Epithelial cell of prostate (primary cell): ENCODE measurements at places on chromosomes 13 and 19.
A peak's percentile ranks its signal among the peaks of the same experiment; 100 is the strongest.

GRCh38 chr13:41842036-41842620 is 118.8 kb downstream of the VWA8 start:
- no peak for DNase-seq

DNA sequence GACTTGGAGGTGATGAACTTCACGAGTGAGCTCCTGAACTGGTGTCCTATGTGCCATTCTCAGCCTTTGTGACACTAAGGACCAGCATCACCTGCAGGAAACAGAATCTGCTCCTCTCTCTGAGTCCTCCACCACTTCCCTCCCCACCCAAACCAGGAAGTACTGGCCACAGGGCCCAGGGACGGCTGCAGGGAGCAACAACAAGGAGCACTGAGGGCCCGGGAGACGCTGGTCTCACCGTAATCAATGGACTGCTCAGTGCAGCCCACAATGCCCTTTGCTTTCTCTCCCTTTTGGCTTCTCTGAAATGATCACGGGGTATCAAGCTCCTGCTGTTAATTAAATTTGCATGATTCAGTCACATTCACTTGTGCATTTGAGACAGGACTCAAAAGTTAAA is 18.6 kb downstream of the PEPD start:
- DNase-seq, result no peak

DNA sequence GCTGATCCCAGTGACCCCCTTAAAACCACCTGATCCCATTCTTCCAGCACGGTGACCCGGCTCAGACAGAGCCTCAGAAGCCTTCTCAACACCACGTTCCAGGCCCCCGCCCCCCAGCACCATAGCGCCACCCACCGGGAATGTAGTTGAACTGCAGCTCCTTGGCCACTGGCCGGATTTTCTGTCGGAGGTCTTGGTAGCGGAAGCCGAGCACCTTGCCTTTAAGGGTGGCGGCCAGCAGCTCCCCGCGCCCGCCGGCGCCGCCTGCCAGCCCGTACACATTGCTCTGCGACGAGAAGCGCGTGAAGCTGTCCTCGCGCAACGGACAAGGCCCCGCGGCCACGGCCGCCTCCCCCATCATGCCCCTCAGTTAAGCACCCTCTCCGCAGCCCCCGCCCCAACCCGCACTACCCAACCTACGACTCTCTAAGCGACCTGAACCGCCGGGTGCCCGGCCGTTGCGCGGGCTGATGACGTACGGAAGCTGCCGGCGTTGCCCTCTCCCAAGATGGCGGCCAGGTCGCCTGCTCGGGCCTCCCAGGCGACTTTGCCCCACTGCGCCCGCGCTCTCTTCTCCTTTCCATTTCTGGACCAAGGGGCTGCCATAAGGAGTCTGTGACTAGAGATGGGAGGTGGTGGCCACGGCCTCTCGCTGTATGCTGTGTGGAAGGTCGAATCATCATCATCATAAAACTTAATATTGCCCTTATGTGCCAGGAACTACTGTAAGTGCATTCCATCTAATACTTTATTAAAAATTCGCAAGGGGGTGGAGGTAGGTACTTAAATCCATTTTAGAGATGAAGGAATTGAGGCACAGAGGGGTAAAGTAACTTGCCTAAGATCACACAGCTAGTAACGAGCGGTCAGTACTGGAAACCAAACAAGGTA is at the start of gene KPTN:
Gene KPTN, minus strand, starts transcription at position 420 of the 891 bp plus-strand sequence. Its CDS starts 59 bp downstream, at position 361.
- DNase-seq, result peak; percentile 40

DNA sequence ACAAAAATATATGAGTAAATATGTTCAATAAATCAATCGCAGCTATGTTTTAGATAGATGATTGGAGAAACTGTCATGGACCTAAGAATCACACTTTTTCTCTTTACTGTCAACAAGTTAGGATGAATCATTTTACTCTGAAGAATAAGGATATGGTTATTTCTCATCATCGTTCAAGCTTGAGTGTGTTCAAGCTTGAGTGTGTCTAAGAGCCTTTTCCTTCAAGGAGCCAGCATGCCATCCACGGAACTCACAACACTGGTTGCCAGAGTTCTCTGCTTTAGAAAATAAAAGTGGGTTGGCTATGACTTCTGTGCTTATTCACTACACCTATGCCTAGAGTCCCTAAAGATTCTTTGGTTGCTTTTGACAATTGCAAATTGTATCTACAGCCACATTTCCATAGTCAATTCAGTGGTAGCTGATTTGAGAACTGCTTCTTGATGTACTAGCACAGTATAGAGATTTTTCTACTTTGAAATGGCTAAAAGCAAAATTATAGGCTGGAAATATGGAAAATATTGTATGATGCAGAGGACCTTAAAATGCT is 58.1 kb upstream of the SCEL start:
- DNase-seq, result no peak

GRCh38 chr19:51719251-51719988 is 4.4 kb downstream of the HAS1 start:
- DNase-seq, result no peak

DNA sequence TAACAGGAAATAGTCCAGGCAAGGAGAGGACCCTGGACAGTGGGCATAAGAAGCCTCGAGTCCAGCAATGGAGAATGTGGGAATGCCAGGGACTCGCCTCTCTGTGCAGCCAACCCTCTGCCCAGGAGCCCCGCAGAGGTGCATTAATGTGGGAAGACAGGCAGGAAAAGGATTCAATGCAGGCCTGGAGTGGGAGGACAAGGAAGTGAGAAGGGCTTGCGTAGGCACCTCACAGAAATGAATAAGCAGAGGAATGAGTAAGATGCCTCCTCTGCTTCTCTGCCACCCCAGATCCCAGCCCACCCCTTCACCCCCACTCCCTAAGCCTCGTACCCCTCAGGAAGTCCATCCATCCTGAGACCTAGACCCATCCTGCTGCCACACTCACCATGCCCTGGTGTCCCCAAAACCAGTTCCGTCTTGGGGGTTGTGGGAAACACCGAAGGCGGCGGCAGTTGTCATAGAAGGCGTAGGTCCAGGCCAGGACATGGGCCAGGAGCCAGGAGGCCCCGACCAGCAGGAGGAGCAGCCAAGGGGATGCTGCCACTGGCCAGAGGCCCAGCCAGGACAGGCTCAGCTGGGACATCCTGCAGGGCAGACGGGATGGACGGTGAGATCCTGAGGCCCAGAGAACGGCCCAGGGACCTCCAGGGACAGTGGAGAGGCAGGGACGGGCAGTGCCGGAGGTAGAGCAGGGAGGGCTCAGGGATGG is 692 bp downstream of the CYP4F2 start:
- no peak for DNase-seq

GRCh38 chr13:103000157-103000556 is 66.1 kb downstream of the SLC10A2 start:
- no peak for DNase-seq

DNA sequence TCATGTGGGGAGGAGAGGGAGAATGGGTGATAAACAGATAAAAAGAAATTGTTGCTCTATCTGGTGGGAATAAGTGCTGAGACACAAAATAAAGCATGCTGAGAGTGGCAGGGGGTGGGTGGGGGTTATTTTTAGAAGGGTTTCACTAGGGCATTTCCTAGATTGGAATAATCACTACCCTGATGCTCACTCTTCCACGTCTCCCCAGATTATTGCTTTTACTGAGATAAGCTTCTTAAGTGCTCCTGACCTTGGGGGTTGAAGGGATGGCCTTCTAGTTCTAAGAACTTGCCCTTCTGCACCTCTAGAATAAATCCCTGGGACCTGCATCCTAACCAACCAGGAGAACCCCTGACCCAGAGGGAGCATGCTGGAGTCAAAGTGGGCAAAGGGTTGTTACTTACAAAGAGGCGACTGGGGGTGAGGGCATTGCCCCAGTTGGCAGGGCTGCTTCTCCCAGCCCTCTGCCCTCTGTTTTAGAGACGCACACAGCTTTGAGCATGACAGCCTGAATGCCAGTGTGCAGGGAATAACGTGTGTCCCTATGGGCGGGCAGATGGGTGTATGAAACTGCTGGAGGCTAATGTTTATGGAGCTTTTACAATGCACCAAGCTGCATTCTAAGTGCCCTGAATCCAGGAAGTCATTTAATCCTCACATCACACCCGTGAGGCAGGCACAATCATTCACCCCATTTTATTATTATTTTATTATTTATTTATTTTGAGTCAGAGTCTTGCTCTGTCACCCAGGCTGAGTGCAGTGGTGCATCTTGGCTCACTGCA is 743 bp downstream of the RDH8 start:
- DNase-seq, result no peak

DNA sequence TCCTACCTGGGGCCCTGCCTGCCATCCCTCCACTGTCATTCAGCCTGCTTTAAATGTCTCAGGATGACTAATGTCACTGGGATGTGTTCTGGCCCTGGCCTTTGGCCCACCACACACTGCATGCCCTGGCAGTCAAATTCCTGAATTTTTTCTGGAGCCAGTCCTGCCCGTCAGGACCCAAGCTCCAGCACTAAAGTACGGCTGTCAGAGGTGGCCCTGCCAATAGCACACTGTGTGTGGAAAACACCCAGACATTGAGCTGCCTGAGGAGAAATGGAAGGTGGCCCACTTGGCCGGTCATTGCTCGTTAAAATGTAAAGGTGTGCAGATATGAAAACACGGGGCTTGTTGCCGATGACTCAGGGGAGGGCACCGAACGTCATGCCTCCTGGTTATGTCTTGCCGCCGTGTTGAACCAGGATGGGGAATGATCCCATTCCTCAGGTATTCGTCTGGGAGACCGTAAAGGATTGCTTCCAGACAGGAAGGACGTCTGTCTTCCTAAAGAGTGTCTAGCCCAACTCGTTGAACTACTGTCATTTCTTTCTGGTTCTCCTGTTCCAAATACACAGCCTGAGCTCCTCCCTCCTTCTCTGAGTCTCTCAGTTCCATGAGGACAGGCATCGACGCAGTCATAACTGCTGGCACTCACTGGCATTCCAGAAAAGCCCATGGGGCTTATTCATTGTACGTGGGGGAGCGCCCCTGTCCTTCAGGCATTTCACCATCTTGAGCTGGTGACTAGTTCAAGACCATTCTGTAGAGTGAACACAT is 40.6 kb downstream of the COL4A2 start:
- DNase-seq, result peak; percentile 99

GRCh38 chr13:103694471-103694870 is 628.3 kb upstream of the SLC10A2 start:
- DNase-seq, result no peak

DNA sequence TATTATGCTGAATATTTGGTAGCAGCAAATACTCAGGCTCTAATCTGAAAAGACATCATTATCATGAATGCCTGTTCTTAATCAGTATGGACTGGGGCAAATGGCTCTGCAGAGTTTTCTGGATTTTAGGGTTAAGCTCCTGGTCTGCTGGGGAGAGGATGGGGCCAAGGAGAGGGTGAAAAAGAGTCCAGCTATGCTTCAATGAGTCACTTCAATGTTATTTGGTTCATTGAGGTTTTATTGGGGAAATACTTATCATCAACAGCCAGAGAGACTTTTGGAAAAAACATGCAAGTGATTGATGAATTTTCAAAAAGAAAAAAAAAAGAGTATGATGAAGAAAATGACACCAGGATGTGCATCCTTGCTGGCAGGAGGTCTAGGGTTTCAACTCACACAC is 278.3 kb downstream of the UQCRFS1 start:
- DNase-seq, result no peak

DNA sequence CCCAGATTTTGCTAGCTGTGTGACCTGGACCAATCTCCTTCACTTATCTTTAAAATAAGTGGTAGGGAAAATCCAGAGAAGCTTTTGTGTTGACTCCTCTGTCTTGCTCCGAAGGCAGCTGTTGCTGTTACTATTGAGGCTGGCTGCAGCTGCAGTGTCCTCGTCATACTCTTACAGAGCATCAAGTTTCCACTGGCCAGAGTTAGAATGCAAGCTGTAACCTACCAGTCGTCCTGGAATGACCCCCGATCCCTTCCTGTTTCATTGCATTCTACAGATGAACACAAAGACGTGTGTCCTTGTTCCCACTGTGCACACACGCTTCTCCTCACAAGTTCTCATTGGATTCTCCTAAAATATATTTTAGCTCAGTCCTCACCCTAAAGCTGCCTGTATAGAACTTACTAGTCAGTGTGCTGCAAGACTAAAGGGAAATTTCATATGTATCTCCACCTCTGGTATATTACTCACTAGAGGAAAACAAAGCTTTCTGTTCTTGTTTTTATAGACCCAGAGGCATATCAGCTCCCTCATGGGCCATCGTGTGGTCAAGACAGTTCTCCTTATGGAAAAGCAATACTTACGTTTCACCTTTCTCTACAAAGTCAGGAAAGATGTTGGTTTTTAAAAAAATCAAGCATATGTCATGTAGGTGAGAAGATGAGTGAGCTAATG is 589.8 kb downstream of the LMO7 start:
- DNase-seq, result no peak

DNA sequence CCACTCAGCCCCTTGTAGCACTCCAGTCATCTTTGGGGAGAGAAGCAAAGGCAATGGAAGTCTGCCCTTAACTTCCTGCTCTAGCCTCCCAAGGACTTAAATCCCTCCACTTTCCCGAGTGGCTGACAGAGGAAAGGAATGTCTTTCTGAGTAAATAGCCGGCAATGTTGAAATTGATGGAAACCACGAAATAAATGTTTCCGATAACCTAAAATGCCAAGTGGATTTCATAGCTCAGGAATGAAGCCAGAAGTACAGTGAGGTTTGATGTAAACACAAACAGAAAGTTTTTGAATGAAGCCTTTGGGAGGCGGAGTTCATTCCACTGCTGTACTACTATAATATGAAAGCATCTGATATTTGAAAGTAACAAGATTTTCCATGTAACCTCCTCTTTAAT is 14.0 kb upstream of the TBC1D4 start:
- DNase-seq, result no peak

DNA sequence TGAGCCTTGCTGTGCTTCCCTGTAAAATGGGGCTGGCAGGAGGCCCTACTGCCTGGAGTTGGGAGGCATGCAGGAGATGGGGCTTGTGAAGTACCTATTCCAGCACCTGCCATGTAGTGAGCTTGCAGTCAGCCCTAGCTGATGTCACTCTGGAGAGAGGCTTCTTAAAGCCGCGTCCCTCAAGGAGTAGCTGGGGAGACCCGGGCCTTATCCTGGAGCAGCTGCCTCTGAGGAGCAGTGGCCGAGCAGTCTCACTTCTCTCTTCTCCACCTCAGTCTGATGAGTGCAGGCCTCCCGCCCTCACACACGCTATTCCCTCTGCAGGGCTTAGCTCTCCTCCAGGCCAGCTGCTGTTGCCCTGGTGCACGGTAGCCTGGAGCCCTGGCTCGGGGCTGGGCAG is 18.0 kb downstream of the CLASRP start:
- DNase-seq, result no peak

- DNase-seq, result no peak
Measured at GRCh38 chr13:48510698-48511097, 22.2 kb downstream of the RCBTB2 start.

GRCh38 chr19:11198769-11199424 is 1.6 kb upstream of the KANK2 start:
- DNase-seq, result no peak

DNA sequence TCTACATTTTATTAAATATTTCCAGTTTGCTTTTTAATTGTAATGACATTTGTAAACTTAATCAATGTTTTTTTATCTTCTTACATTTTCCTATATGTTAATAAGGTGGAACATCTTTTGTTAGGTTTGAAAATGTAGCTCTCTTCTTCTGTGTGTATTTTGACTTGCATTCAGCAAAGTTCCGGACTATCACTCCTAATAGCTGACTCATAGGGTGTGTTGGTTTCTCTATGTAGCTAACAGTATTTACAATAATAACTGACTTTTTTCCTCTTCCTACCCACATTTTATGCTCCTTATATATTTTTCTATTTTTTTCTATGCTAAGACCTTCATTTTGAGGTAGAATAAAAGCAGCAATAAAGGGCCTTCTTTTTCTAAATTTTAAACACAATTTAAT is 28.1 kb downstream of the MYO16 start:
- DNase-seq, result no peak
